ENCODE measurements at places on chromosomes 4 and X.

GRCh38 chrX:17039826-17040225, 93.4 kb downstream of the REPS2 start:
- no peak for DNase-seq

DNA sequence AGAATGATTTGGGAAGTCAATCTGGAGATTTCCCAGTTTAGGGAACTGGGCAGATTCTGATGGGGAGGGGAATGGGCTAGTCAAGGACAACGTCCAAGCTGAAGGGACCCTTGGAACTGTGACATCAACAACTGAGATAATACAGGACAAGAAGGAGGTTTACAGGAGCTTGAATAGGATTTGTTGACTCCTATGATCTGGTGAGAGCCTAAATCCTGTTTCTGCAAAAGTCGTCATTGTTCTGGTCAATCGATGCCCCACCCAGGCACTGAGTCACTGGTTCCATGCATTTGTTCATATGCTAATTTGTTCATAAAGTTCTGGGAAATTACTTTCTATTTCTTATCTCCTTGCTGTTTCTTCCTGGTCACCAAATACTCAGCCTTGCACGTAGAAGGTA, 15.3 kb upstream of the PDGFRA start:
- no peak for DNase-seq

DNA sequence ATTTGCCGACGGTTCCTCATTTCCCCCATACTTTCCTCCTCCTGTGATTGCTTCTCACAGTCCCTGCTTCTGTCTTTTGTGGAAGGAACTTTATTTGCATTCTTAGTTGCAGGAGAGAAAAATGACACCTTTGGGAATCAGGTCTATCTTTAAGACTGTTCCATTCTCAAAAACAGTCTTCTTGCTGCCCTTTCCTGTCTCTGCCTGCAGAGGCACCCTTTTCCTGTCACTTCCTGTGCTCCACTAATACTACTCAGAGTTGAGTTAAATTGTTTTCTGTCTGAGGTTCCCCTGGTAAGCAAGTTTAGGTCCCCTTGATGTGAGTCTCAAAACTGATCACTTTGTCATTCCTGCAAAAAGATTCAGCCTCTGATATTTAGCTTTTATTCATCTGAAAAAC, 208.8 kb upstream of the CLNK start:
- no peak for DNase-seq

DNA sequence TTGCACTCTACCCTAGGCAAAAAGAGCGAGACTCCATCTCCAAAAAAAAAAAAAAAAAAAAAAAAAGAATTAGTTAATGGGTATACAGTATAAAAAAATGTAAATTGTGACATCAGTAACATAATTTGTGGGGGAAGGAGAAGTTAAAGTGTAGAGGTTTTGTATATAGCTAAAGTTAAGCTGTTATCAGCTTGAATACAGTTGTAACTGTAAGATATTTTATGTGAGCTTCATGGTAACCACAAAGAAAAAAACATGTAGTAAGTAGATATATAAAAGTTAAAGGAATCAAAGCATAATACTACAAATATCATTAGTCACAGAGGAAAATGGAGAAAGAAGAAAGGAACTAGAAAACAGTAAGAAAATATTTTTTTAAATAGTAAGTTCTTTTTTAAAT, 53.2 kb upstream of the EPGN start:
- DNase-seq, result no peak

GRCh38 chr4:98501383-98501782, 157.0 kb downstream of the TSPAN5 start:
- DNase-seq, result no peak

DNA sequence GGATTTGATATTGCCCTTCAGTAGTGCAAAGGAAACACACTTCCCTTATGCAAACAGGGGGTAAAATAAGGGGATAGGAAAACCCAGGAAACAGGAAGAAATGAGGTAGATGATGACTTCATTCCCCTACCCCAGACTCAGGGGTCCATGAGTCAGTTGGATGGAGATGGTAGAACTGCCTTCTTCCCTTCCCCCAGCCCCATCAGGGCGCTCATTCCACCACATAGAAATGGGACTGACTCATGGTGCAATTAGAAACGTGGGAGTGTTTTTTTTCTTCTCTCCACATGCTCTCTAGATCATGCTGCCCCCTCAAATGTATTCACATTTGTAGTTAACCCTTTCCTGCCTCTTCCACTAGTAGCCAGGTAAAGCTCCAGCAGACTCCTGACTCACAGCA, 23.1 kb upstream of the ARMCX2 start:
- DNase-seq, result no peak

DNA sequence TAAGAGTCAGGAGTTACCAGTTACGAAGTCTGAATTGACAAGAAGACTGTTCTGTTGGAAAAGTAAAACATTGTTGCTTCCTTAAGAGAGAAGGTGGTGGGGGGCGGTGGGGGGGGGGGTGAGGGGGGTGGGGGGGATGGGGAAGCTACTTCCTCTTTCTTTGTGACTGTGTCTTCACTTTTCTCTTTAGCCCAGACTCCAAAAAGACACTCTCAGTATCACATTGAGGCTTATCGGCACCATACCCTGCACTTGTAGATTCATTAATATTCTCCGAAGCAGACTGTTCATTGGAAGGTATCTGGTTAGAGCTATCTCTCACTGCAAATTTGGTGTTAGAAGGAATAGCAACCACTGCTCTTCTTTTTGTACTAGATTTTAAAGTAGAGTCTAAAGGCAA, 94.5 kb upstream of the IL13RA1 start:
- DNase-seq, result no peak

- DNase-seq, result no peak
Measured at GRCh38 chr4:114279066-114279465, 299.6 kb upstream of the ARSJ start.

GRCh38 chr4:186669735-186670134, 53.9 kb downstream of the FAT1 start:
- DNase-seq, result no peak

- no peak for DNase-seq
Measured at GRCh38 chr4:119493886-119494285, 134.7 kb downstream of the PDE5A start.

- no peak for DNase-seq
Measured at GRCh38 chr4:126012691-126013290, 698.0 kb downstream of the FAT4 start.

DNA sequence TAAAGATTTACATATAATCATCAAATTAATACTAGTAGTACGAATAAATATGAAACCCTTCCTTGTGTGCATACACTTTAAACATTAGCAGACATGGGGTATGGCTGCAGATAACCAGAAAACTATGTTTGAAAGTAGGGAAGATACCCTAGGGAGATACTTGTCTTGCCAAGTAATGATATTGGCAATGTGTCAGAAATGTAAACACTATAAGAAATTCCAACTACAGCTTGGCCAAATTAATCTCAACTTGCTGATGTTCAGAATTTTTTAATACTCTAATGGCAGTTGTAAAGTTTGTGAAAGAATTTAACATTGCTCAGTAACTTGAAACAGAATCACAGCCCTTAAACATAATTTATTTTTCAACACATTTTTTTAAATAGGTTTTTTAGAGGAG, 27.4 kb upstream of the HPGD start:
- DNase-seq, result no peak

DNA sequence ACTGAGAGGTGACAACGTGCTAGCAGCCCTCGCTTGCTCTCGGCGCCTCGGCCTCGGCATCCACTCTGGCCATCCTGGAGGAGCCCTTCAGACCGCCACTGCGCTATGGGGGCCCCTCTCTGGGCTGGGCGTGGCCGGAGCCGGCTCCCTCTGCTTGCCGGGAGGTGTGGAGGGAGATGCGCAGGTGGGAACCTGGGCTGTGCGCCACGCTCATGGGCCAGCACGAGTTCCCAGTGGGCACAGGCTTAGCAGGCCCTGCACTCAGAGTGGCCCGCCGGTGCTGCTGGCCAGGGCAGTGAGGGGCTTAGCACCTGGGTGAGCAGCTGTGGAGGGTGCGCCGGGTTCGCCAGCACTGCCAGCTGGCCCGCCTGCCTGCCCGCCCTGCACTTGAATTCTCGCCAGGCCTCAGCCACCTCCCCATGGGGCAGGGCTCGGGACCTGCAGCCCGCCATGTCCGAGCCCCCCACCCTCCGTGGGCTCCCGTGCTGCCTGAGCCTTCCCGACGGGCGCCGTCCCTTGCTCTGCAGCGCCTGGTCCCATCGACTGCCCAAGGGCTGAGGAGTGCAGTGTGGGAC, 148.0 kb downstream of the RAPGEF2 start:
- no peak for DNase-seq

DNA sequence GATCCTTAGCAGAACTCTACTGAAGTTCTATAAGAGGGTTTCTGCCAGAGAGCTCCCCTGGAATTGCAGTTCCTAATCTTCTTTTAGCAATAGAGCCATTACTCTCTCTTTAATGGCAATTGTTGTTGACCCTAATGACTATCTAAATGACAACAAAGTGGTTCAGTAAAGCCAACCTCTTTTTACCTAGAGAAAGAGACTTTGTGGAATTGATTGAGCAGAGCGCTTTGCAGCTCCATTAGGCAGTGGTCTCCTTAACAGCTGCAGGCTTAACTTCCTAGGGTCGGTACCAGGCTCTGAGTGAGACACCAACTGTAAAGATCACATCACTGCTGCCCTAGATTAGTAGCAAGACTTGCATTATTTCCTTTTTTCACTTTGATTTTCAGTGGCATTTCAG, 1472.9 kb upstream of the TENM3 start:
- no peak for DNase-seq

DNA sequence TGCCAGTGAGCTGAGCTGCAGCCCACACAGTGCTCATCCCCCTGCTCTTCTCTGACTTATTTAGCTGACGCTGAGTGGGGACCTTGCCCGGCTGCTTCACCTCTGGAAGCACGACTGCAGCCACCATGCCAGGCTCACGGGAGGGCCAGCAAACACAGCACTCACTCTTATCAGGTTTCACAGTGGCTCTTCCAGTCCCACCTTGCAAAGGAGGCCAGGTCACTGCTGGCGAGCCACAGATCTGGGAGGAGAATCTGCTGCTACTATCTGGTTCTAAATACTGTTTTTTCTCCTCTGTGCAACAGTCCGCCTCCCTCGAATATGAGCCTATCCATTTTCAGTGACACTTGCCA, 6.7 kb upstream of the SPON2 start:
- no peak for DNase-seq

DNA sequence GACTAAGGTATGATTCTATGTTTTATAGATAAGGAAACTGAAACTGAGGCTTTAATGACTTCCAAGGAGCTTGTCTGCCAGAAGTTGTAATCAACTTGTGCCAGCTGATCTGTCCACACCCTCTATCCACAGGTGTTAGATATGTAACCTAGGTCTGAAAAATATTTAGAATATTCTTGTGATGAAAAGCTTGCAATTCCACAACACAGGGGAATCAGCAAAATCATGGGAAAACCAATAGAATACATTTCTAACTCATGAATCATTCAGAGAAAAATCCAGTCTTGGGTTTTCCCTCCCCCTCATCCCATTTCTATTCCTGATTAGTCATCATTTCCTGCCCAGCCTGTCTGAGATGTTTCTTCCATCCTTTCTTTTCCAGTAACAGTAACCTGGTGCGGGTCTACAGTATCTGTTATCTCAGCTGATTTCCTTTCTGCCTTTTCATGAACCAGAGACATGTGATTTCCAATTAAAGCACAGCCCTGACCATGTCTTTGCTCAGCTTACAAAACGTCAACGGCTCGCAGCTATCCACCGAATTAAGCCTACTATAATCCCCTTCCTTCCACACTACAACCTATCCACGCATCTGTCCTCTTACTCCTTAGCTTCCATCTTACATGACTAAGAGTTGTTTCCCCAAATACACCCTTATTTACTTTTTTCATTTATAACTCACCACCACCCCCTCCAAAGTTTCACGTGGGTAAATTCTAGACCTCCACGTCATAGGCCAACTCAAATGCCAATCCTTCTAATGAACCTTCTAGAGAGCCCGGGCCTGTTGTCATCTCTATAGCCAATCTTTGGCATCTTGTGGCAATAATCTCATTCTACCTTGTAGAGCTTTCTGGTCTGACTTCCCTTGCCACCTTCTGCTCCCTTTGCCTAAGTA, 961 bp upstream of the NOCT start:
- DNase-seq, result no peak

DNA sequence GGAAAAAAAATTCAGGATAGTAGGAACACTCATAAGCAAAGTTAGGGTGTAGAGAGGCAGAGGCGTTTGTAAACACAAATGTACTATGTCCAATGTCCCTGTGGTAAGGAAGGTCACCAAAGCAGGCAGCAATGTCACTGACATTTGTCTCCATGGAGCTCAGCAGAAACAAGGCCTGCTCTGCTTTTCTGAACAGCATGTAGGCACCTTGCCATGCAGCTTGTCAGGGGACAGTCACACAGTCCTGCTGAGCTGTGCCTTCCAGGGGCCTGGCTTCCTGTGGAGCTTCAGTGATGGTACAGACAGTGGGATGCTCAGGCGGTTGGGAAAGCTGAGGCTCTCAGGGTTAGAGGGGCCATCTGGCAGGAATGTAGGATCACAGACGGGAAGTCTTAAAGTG, 74.5 kb upstream of the HS3ST1 start:
- no peak for DNase-seq

DNA sequence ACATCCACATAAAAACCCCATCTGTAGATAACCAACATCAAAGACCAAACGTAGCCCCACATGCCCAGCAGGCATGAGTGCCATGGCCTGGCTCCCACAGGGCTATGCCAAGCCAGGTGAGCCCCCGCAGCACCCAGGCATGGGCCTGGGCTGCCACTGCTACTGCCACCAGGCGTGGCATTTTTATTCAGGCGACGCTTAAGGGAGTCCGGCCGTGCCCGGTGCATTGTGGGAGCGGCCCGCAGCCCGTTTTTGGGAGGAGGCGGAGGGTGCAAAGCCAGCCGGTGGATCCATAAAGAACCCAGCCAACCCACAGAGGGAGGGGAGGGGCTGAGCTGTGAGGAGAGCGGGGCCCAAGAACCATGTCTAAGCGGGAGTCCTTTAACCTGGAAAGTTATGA, 205.9 kb downstream of the CHIC1 start:
- no peak for DNase-seq

DNA sequence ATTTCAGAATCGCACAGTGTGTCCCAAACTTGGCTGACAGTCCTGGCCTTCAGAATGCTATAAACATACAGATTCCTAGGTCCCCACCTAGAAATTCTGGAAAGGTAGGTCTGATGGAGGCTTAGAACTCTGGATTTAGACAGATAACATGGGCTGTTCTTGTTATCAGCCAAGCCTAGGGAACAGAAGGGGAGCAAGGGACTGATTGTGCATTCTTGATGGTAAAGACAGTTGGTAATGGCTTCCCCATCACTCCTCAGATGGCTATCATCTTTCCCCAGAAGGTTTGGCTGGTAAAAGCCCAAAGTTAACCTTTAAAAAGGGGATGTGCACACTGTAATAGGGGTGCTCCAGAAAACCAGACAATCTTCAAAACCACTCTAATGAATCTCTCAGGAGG, 35.7 kb downstream of the DIPK2B start:
- no peak for DNase-seq

All from activated naive CD4-positive, alpha-beta T cell (primary cell).